Activated CD8-positive, alpha-beta memory T cell treated with anti-CD3 and anti-CD28 coated beads for 48 hours (primary cell): ENCODE measurements at places on chromosomes 5 and 9.

GRCh38 chr5:91484662-91485061 lies 101.5 kb upstream of the ARRDC3 start:
- no peak for DNase-seq

DNA sequence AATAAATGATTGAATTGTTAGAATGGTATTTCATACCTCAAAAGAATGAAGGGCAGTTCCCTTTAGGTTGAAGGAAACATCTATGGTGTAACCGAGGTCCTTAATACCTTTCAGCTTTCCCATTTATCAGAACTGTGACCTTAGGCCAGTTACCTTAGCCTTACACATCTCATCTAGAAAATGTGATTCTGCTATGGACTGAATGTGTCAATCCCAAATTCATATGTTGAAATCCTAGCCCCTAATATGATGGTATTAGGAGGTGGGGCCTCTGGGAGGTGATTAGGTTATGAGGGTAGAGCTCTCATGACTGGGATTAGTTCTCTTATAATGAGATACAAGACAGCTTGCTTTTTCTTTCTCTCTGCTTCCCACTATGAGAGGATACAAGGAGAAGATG lies 441.9 kb downstream of the PLK2 start:
- no peak for DNase-seq

- DNase-seq, result no peak
Measured at GRCh38 chr5:16815432-16815831, 120.7 kb downstream of the MYO10 start.

DNA sequence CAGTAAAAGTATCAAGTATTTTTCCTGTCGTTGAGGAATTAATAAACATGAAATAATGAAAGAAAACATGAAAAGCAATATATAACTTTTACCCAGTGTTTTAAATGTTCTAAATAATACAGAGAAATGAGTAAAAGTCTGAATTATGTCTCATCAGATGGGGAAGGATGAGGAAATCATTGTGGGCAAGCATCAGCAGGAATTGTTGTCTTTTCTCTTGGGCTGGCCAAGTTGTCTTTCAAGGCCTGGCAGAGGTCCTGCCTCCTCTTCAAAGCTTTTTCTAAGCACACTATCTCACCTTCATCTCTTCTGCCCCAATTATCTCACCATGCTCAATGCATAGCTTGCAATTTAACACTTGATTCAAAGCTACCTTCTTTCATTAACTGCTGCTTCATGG lies 41.9 kb downstream of the MOCS2 start:
- DNase-seq, result no peak

GRCh38 chr5:172689218-172689572 lies 48.1 kb downstream of the NEURL1B start:
- DNase-seq, result no peak

DNA sequence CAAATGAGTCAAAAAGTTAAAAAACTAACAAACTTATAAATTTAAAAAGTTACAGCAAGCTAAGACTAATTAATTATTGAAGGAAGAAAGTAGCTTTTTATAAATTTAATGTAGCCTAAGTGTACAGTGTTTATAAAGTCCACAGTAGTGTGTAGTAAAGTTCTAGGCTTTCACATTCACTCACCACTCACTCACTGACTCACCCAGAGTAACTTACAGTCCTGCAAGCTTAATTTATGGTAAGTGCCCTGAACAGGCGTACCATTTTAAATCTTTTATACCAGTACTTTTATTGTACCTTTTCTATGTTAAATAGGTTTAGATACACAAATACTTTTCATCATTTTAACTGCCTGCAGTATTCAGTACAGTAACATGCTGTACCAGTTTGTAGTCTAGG lies 80.0 kb upstream of the C9orf72 start:
- DNase-seq, result no peak

GRCh38 chr9:100601216-100601615 lies 23.3 kb downstream of the CAVIN4 start:
- no peak for DNase-seq

- DNase-seq, result no peak
Measured at GRCh38 chr5:22598796-22599195, 254.3 kb downstream of the CDH12 start.

- DNase-seq, result no peak
Measured at GRCh38 chr9:114098936-114099668, at the start of gene KIF12. KIF12 (minus strand) TSS chr9:114099292; CDS start chr9:114099276, 16 bp downstream.

GRCh38 chr5:79088507-79088906 lies 18.9 kb downstream of the BHMT2 start:
- DNase-seq, result no peak

GRCh38 chr9:16869131-16869881 lies 1.2 kb downstream of the BNC2 start:
- DNase-seq, result no peak

DNA sequence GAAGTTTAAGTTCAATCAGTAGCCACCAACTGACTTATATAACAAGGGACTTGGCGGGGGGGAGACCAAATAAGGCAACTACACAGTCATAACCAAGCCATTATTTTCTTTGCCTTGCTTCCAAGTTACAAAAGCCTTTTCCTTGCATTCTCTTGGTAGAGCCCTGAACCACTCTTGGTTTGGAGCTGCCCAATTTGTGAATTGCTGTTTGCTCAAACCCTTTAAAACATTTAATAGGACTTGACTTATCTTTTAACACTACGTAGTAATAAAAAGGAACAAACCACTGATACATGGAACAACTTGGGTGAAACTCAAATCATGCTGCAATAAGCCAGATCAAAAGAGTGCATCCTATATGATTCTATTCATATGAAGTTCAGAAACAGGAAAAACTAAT lies 31.7 kb upstream of the MSH3 start:
- DNase-seq, result no peak

GRCh38 chr5:154287136-154287535 lies 96.6 kb downstream of the GALNT10 start:
- no peak for DNase-seq

GRCh38 chr5:125057912-125058826 lies 311.7 kb upstream of the ZNF608 start:
- DNase-seq, result no peak

DNA sequence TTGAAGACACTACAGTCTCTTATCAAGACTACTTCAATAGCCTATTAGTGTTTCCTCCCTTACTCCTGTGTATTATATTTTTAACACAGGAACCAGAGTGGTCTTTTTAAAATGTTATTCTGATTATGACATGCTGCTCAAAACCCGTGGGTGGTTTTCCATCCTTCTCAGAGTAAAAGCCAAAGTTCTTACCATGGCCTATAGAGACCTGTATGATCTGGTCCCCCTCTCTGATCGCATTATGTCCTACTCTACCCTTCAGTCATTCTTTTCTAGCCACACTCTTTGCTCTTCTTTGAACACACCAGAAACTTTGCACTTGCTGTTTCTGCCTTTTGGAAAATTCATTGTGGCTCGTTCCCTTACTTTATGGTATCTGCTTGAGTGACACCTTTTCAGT lies 13.8 kb downstream of the RECK start:
- DNase-seq, result no peak

GRCh38 chr9:129379181-129379836 lies 201.2 kb upstream of the IER5L start:
- no peak for DNase-seq

DNA sequence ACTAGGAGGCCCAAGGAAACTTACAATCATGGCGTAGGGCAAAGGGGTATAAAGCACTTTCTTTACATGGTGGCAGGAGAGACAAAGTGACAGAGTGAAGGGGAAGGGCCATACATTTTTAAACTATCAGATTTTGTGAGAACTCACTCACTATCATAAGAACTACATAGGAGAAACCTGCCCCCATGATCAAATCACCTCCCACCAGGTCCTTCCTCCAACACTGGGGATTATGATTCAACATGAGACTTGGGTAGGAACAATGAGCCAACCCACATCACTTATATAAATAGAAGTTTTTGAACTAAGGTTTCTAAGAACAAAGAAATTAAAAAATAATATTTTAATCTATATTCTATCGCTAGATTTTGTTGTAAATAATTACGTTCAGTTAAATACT lies 460.3 kb upstream of the TYRP1 start:
- DNase-seq, result no peak

GRCh38 chr5:133391354-133392136 lies 220.8 kb downstream of the FSTL4 start:
- no peak for DNase-seq

DNA sequence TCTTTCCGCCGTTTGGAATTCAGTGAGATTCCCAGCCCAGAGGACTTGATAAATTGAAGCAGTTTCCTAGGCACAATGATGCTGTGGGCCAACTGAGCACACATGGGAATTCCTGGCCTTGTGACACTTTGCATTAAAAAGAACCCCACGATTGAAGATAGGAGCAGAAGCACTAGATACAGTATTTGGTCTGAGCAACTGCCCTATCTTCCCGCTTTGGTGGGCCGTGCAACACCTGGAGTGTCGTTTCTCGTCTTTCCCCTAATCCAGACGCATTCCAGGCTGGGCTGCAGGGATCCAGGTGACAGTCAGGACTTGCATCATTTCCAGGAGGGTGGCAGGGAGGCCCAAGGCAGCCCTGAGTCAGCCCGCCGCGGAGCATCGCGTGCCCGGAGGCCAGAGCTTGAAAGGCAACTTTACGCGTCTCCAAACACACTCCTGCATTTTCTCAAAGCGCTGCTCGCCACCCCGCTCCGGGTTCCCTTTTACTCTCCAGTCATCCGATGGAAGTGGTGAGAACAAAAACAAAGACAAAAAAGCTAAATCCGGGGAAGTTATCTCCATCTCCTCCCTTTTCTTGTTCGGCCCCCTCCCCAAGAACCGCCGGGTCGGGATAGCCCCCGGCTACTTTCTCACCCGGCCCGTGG lies 753 bp upstream of the STC2 start:
- no peak for DNase-seq

DNA sequence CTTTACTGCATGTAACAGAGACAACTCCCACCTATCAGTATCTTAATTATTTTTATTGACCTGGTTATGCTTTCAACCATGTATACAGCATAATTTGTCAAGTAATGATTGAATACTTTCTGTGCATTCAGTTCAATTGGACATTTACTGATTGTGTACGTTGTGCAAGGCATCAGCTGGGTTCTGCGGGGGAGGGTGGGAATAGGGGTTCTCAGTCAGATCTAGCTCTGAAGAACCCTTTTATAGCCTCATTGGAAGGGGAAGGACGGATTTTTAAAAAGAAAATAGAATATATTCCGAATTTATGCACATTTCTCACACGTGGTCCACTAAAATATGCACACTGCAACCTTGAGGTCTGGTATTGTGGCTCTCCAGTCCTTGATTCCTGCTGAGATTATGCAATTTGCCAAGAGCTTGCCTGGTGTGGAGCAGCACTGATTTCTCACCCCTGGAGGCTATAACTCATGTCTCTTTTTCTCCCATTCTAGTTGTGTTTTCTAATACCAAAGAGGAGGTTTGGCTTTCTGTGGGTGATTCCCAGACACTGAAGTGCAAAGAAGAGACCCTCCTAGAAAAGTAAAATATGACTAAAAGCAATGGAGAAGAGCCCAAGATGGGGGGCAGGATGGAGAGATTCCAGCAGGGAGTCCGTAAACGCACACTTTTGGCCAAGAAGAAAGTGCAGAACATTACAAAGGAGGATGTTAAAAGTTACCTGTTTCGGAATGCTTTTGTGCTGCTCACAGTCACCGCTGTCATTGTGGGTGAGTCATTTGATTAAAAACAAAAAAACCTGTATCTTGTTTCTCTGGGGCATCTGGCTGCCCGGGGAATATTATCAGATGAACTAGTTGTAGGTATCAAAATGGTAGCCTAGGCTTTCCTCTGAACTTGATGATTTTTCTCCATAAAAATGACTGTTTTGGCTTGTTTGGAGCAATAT lies 1.7 kb downstream of the SLC1A3 start:
- DNase-seq, result no peak

DNA sequence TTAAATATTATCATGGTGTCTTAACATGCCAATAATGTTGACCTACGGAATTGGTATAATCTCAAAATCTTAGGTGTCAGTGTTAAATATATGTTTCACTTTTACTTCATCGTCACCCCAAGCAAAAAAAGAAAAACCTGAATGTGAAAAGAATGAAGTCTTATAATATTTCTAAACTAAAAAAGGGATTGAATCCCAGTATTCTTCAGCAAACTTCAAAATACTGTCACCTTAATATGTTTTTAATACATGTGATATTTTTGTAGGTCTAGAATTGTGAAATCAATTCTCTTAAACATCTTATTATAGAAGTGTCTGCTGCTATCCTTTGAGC lies 14.1 kb downstream of the UBE2D2 start:
- DNase-seq, result no peak

GRCh38 chr5:180704362-180704761 lies 35.5 kb downstream of the OR2Y1 start:
- no peak for DNase-seq

DNA sequence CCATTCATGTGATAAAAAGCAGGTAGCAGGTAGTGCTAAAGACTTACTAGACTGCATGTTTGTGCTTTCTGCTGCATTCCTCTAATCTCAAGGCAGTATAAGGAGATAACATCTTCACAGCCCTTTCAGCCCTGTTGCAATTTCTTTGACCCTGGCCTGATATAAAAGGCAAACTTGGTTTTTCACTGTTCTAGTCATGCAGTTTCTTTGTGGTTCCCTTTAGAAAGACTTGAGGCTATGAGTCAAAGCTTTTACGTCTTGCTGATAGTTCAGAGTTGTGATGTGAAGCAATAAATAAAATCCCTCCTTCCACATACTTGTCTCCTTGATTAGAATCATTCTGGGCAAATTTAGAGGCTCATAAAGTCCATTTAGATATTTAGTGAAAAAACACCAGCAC lies 88.6 kb upstream of the CDKN2B start:
- no peak for DNase-seq

GRCh38 chr5:81895307-81895706 lies 76.5 kb upstream of the ATG10 start:
- no peak for DNase-seq

GRCh38 chr9:116058421-116058820 lies 95.2 kb upstream of the PAPPA start:
- no peak for DNase-seq

GRCh38 chr5:117411701-117412100 lies 837.1 kb upstream of the SEMA6A start:
- DNase-seq, result no peak

DNA sequence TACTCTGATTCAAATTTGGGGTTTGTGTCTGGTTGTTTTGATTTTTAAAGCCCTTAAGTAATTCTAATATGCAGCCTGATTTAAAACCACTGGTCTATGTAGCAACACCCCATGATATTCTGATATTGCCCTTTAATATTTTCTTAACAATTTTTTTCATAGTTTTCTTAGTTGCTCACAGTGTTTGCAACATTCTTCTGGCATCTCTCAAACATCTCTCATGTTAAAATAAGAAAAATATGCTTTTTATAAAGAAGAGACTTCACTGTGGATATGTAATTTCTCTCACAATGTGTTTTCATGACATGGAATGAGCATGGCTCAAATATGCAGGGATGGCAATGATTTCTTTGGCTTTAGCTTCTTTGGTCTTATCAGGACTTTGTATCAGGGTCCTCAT lies 183.7 kb downstream of the TAF11L14 start:
- DNase-seq, result no peak
